A549 treated with CORT108297 at 1 μM for 4 hours (cell line): ENCODE measurements at places on chromosomes 1 and 21. TPM values are rescaled to one million over a fixed set of nuclear protein-coding genes. Genes with fewer than 3 reads are reported as not detected.

SELP gene
- total RNA-seq, result not detected in 5 replicates

CD1D gene
- 0.06 to 0.10 TPM in 2 of 5 replicates, not detected in the others for total RNA-seq

IGFN1 gene
- total RNA-seq, result 0.65 to 1.4 TPM (median 0.99 TPM) in 5 replicates

SPRR2E gene
- not detected in 5 replicates for total RNA-seq

KCNJ6 gene
- total RNA-seq, result 2.0 to 3.3 TPM (median 3.1 TPM) in 5 replicates

CKS1B gene
- total RNA-seq, result 329 to 371 TPM (median 349 TPM) in 5 replicates

PRR9 gene
- total RNA-seq, result not detected in 5 replicates

STYXL2 gene
- not detected in 5 replicates for total RNA-seq
